ENCODE measurements at places on chromosomes 11 and 22.

DNA sequence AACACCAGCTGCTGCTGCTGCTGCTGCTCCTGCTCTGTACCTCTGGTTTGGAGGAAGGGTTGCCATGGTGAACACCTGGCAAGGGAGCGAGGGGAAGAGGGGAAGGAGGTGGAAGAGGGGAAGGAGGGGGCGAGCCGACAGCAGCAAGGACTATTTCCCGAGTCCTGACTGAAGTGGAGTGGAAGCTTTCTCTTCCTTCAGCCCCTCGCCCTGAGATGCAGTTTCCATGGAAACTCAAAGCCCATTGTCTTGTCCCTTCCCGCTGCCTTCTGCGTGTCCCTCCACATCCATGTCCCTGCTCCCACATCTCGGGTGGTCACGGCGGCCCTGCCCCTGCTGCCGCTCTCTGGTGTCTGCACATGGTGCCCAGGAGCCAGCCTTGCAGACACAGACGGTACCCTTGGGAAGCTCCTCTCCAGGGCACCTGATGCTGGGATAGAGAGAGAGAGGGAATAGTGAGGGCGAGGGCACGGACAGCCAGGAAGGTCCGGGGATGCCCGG lies 28.6 kb downstream of the FAM83F start:
- no peak for DNase-seq

DNA sequence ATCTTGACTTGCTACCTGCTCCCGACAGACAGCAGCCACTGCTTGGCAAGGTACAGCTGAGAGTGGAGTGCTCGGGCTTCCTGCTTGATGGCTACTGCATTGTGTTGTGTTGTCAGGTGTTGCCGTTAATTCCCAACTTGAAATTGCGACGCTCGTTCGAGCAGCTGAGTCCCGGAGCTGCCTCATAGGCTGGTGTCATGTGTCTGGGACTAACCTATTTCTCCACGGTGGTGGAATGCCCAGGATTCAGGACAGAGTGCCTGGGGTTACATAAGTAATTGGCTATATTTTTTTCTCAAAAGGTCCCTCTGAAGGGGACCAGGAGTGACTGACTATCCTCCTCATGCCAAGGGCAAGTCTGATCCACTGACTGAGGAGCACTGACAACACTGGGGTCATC lies 18.5 kb downstream of the COMMD9 start:
- no peak for DNase-seq

- peak; percentile 57 for DNase-seq
These were observed 57.5 kb downstream of the ANO1 start for GRCh38 chr11:70135625-70136059.

GRCh38 chr22:44328326-44328725 lies 15.6 kb upstream of the SHISAL1 start:
- no peak for DNase-seq

- no peak for DNase-seq
These were observed 20.8 kb downstream of the NPTXR start for GRCh38 chr22:38823076-38823475.

- no peak for DNase-seq
These were observed 6.4 kb downstream of the CCDC89 start for GRCh38 chr11:85679576-85679975.

GRCh38 chr11:17559341-17560087 lies 12.5 kb downstream of the OTOG start:
- DNase-seq: no peak

DNA sequence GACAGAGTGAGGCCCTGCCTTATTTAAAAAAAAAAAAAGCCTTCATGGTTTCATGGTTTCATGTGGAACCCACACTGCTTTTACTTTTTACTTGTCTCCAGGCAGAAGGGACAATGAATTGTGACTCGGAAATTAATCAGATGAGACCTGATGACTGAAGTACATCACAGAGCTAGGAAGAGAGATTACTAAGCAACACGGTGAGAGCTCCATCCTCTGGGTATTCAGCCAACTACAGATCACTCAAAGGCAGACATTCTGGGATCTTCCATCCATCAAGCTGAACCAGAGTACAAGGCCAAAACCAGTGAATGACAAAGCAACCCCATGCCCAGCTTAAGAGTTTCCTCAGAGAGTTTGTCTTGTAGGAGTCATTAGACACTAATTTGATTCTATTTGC lies 433.2 kb downstream of the SOX6 start:
- DNase-seq: no peak

- no peak for DNase-seq
These were observed 45.5 kb downstream of the CELSR1 start for GRCh38 chr22:46491946-46492345.

GRCh38 chr11:82683029-82683428 lies 50.6 kb downstream of the FAM181B start:
- DNase-seq: no peak

GRCh38 chr11:64734811-64735724 lies 8.9 kb downstream of the RASGRP2 start:
- DNase-seq: no peak

DNA sequence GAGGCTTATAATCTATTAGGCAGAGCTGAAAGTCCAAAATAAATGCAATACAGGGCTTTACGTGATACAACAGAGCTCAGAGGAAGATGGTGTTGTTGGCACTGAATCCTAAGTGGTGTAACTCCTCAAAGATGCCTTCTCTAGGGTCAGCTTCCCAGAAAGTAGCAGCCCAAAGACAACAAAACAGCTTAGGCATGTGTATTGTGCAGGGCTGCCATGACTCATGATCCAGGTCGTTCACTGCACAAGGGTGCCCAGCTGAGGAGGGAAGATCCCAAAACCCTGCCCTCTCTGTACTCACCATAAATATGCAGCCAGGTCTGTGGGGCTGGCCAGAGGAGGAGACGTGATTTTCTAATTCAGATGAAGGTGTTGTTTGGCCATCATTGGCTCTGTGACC lies 59.4 kb upstream of the NNMT start:
- DNase-seq: no peak

DNA sequence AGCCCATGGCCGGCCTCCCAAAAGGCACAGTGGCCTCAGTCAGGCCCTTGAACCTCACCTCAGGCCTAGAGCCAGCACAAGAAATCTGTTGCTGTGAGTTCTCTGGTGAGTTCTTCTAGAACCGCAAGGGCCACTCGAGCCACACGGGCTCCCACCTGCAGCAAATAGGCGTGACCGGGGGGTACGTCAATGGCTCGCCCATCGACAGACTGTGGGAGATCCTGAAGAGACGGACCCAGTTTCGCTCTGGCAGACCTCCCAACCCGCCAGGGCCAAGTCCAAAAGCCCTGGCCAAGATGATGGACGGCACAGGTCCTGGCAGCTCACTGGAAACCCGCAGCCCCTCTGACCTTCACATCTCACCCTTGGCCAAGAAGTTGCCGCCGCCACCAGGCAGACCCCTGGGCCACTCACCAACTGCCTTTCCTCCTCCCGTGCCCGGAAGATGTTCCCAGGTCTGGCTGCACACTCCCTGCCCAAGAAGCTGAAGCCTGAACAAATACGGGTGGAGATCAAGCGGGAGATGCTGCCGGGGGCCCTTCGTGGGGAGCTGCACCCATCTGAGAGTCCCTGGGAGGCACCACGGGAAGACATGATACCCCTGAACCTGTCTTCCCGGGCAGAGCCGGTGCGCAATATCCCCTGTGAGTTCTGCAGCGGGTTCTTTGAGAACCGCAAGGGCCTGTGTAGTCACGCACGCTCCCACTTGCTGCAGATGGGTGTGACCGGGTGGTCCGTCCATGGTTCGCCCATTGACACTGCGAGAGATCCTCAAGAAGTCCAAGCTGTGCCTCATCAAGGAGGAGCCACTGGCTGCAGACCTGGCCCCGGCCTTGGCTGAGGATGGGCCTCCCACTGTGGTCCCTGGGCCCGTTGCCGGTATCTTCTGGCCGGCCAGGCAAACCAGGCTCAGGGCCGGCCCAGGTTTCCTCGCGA lies 544.2 kb upstream of the CCDC179 start:
- DNase-seq: no peak

- peak; percentile 29 for DNase-seq
These were observed 5.4 kb downstream of the PDE2A start for GRCh38 chr11:72668629-72669347.

- no peak for DNase-seq
These were observed 8.5 kb upstream of the NAALADL1 start for GRCh38 chr11:65066805-65067291.

DNA sequence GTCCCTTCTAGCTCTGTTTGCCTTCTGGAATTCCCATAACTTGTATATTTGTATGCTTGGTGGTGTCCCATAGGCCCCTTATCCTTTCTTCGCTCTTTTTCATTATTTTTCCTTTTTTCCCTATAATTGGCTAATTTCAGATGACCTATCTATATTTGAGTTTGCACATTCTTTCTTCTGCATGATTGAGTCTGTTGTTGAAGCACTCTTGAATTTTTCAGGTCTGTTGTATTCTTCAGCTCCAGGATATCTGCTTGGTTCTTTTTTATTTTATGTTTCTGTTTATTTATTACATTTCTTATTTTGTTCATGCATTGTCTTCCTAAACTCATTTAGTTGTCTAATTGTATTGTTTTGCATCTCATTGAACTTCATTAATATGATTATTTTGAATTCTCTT lies 28.0 kb downstream of the NCAM1 start:
- DNase-seq: no peak

DNA sequence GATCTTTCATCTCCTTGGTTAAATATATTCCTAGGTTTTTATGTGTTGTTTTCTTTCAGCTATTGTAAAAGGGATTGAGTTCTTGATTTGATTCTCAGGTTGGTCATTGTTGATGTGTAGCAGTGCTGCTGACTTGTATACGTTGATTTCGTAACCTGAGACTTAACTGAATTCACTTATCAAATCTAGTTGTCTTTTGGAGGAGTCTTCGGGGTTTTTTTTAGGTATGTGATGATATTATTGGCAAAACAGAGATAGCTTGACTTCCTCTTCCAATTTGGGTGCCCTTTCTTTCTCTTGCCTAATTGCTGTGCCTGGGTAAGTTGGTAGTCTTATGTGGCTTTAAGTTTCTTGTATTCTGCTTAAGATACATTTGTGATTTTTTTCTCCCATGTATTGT lies 52.8 kb downstream of the CBL start:
- no peak for DNase-seq

Measured in left kidney (tissue), 8 donors.